CD4-positive, CD25-positive, alpha-beta regulatory T cell (primary cell): ENCODE measurements at places on chromosomes 2 and 18.

GRCh38 chr2:149389506-149390167 is 59.2 kb downstream of the LYPD6 start:
- no peak for DNase-seq

DNA sequence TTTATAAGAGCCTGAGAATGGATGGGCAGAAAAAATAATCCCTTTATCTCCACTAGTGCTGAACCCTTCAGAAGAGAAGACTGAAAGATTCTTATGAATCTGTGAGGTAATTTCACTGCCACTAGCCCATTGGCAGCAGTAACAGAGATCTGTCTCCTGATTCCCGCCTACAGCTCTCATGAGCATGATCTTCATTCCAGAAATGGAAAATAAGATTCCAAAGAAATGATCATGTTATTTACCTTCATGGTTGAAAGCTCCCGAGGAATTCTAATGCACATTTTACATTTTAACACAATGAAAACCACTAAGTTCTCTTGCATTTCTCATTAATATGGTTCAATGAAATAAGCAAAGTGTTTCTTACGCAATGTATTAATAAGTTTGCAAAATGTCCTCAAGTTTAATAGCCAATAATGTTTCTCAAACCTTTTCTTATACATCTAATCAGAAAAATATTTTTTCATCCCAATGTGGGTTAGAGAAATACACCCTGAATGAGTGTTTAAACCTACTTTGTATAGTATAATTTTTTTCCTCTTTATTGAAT is 905.6 kb downstream of the TMEM182 start:
- no peak for DNase-seq

- DNase-seq, result no peak
These were observed 18.4 kb downstream of the ATOH8 start for GRCh38 chr2:85772019-85772745.

- no peak for DNase-seq
These were observed 162.0 kb upstream of the HAAO start for GRCh38 chr2:42954227-42954962.

GRCh38 chr18:58671632-58672564 is 633 bp downstream of the MALT1 start:
- DNase-seq, result no peak

- no peak for DNase-seq
These were observed 33.3 kb downstream of the DSEL start for GRCh38 chr18:67483237-67483636.

- no peak for DNase-seq
These were observed 146.4 kb downstream of the DAW1 start for GRCh38 chr2:228017784-228018183.

DNA sequence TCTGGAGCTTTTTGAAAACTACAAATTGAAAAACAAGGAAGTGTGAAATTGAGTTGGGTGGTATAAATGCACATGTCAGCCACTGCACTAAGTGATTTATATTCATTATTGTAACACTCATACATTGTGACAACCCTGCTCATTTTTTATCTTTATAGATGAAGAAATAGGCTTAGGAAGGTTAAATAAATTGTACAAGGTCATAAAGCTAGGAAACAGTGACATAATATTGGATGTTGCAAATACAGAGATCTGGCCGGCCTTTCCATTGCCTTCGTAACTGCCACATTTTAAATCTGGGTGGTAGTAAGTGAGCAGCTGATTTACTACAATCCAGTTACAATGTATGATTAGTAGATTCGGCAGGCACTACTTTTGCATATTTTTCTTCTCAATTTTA is 76.6 kb upstream of the LPIN2 start:
- DNase-seq, result no peak

- DNase-seq, result no peak
These were observed 1199.7 kb downstream of the CNTNAP5 start for GRCh38 chr2:125224830-125225229.

DNA sequence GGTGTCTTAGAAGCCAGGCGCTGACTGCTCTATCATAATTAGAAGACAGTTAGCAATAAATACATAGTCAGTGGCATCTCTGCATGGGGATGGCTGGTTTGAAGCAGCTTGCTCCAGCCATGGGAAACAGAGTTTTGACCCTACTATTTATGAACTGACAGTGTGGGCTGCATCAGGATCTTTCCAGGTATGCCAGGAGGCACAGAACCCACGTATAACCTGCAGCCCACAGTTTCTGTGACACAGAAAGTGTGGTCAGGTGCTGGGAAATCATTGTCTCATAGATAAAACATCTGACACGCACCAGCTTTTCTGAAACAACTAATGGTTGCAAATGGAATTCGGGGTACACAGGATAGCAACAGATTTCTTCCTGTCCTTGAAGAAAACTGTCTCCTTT is 34.7 kb downstream of the INPP4A start:
- DNase-seq, result no peak

GRCh38 chr2:205722283-205722918 is 40.1 kb downstream of the NRP2 start:
- DNase-seq, result no peak

DNA sequence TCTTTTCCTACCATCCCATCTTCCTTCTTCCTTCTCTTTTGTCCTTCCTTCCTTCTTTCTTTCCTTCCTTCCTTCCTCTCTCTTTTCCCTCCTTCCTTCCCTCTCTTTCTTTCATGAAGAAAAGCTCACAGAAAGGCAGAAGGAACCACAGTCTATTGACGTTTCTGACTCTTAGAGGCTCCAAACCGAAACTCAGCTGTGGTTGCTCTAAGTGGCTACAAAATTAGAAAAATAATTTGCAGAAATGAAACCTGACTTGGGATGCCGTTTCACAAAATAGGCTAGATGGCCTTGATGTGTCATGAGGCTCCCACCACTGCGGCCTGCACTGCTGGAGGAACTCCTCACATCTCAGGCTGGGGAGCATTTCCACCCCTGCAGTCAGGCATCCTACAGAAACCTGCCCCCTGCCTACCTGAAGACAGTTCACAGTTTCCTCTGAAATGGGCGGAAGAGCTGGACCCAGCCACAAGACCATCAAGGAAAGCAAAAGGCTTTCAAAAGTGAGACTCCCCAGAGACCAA is 165.6 kb downstream of the SMAD7 start:
- DNase-seq, result no peak
